NB4 (cell line): ENCODE measurements at places on chromosomes 1 and 21.

- DNase-seq, result no peak
These were observed at the start of gene PCP4L1 for GRCh38 chr1:161258439-161259344. PCP4L1 (plus strand) TSS chr1:161258745; CDS start chr1:161258975, 230 bp downstream.

- DNase-seq, result no peak
These were observed 67.1 kb downstream of the PTPRU start for GRCh38 chr1:29303201-29304024.

DNA sequence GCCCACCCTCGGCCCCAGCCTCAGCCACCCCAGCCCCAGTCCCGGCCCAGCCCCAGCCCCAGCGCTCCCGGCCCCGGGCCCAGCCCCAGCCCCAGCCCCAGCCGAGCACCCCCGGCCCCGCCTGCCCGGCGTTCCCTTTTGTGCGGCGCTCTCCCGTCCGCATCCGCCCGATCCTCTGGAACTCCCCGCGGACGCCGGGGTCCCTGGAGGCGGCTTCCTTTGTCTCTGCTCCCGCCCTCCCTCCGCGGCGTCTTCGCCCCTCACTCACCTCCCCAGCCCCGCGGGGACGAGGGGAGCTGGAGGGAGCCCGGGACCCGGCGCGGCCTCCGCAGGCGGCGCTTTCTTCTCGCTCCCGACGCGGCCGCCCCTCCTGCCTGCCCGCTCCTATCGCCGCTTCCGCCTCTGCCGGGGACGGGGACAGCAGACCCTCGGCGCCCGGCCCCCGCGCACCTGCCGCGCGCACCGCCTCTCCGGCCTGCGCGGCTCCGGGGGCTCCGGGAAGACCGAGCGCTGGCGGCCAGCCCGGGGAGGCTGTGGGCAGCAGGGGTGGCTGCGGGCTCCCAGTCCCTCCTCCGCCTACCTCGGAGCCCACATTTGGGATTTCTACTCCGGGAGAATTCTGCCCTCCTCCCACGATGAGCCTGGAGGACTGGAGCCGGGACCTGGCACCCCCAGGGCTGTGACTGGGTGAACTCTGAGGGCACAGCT lies 14.0 kb downstream of the AGRN start:
- DNase-seq, result peak; percentile 51

GRCh38 chr1:30415171-30415940 lies 308.0 kb downstream of the MATN1 start:
- no peak for DNase-seq

- DNase-seq, result no peak
These were observed 10.3 kb upstream of the ETS2 start for GRCh38 chr21:38795475-38795874.
